ENCODE measurements at places on chromosomes 4 and X. TPM values are rescaled to one million over a fixed set of nuclear protein-coding genes. Genes with fewer than 3 reads are reported as not detected.

DNA sequence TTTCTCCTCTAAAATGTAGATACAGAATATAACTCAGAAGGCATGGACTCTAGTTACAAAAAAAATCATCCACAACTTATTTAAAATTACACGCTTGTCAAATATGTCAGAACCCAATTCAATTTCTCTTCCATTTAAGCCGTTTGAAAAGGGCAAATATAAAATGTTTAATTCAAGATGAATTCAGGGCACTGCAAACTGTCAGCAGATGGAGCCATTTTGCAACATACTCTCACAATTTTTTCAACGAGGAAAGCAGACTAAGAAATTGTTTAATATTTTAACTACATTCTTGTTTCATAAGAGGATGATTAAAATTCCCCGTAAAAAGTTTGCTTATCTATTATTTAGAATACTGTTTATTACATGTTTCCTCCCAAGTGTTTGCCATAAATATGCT, 321.3 kb upstream of the CPXCR1 start:
- H3K27me3 ChIP-seq, result no peaks in the 10 kb centered on the region
- no peaks in the 10 kb centered on the region for H3K4me1 ChIP-seq
- no peak overlapping the region for H3K27ac ChIP-seq
- H3K36me3 ChIP-seq, result no peaks in the 10 kb centered on the region
- DNase-seq, result no peak

DNA sequence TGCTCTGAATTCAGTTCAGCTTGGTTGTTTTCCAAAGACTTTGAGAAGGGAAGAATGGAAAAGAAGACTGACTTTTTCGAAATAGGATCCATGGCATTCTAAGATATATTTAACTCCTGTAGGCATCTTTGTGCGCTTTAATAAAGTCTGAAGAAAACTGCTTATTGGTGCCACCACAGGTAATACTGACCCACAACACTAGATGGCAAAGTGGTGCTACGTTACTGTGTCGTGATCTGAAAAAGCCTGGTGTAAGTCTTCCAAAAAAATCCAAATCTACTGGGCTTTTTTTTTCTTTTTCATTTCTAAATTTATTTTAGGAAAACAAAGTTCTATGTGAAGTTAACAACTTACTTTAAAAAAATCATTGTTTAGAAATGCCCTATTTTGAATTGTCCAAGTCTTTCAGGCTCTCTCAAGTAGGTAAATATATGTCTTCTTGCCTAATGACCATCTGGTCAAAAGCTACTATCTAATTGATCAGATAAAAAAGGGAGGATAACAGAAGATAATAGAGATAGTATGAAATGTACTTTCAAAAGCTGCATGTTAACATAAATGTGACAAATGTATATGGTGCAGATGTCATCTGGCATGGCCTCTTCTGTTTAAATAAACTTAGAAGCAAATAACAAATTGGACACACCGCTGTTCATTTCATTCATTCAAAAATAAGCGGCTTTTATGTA, 47.0 kb upstream of the MID1IP1 start:
- H3K27me3 ChIP-seq, result no peaks in the 10 kb centered on the region
- no peak overlapping the region for H3K27ac ChIP-seq
- H3K4me3 ChIP-seq, result no peak overlapping the region
- no peaks in the 10 kb centered on the region for H3K4me1 ChIP-seq
- peak; percentile 22 for DNase-seq

- H3K36me3 ChIP-seq, result no peaks in the 10 kb centered on the region
- no peaks in the 10 kb centered on the region for H3K4me1 ChIP-seq
- no peak overlapping the region for H3K4me3 ChIP-seq
- no peak overlapping the region for H3K27ac ChIP-seq
- H3K27me3 ChIP-seq, result no peaks in the 10 kb centered on the region
These were observed 55.5 kb downstream of the LEF1 start for GRCh38 chr4:108113229-108113628.

- no peaks in the 10 kb centered on the region for H3K36me3 ChIP-seq
- no peak overlapping the region for H3K27ac ChIP-seq
- H3K4me1 ChIP-seq, result no peaks in the 10 kb centered on the region
- no peak for DNase-seq
These were observed 8.3 kb downstream of the HCCS start for GRCh38 chrX:11119313-11119943.

GRCh38 chr4:189021831-189022230, 882.6 kb downstream of the TRIML1 start:
- H3K4me1 ChIP-seq, result no peaks in the 10 kb centered on the region
- no peaks in the 10 kb centered on the region for H3K36me3 ChIP-seq
- no peaks in the 10 kb centered on the region for H3K27me3 ChIP-seq
- no peak overlapping the region for H3K4me3 ChIP-seq

The SPANXD gene
- not detected for polyA plus RNA-seq

The MSX1 gene
- 4.0 TPM for polyA plus RNA-seq

The COX7B2 gene
- polyA plus RNA-seq, result not detected

The SH3TC1 gene
- polyA plus RNA-seq, result 1.1 TPM
